ENCODE measurements at places on chromosomes 16 and 17.

DNA sequence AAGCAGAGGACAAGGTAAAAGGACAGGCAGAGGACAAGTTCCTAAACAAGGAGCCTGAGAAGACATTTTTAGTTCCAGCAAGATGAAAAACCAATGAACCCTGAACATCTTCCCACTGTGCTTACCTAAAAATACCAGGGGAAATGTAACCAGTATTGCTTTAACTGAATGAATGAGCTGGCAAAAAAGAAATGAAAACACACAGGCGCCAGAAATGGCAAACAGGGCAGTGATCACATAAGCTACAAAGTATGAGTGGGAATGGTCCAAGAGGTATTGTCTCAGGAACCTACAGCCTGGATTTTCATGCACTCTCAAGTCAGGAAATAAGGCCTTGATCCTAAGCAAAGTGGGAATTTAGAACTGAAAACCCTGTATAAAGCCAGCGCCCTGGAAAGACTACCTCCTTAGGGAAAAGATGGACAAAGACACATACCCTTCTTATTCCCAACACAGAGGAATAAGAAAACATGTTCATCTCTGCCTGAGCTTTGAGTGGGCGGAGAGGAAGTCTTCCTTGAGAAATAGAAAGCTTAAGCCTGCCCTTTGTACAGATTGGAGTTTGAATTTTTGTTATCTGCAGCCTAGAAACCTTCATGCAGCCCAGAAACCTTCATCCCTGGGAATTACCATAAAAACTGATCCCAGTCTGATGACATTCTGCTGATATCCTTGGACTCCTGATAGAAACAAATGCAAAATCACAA is 2.1 kb downstream of the CMTM2 start:
- DNase-seq = no peak

- no peak for DNase-seq
Measured at GRCh38 chr17:70995997-70996396, 826.7 kb downstream of the KCNJ2 start.

DNA sequence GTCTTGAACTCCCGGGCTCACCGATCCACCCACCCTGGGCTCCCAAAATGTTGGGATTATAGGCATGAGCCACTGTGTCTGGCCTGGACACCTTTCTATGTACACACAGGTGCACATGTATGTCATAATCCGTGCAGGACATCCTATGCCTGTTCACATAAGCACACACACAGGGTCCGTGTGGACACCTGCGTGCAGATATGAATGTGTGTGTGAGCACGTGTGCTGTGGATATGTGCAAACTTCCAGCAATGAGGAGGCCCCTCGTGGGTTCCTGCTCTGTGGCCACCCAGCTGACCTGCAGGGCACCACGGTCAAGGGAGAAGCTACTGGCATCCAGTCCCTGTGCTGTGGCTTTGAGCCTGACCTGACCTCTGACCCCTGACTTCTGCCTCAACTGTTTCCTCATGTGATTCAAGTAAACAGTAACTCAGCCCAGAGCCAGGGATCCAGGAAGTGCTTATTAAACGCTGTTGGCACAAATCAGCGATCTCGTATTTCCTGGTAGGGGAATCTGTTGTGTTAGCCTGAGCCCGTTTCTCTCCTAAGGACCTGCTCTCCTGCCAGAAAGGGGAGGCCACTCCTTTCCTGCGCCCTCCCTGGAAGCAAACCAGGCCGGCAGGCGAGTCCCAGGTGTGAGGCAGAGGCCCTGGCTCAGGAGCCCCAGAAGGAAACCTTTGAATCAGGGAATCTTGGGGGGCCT is 6.5 kb downstream of the CPNE7 start:
- DNase-seq = no peak

DNA sequence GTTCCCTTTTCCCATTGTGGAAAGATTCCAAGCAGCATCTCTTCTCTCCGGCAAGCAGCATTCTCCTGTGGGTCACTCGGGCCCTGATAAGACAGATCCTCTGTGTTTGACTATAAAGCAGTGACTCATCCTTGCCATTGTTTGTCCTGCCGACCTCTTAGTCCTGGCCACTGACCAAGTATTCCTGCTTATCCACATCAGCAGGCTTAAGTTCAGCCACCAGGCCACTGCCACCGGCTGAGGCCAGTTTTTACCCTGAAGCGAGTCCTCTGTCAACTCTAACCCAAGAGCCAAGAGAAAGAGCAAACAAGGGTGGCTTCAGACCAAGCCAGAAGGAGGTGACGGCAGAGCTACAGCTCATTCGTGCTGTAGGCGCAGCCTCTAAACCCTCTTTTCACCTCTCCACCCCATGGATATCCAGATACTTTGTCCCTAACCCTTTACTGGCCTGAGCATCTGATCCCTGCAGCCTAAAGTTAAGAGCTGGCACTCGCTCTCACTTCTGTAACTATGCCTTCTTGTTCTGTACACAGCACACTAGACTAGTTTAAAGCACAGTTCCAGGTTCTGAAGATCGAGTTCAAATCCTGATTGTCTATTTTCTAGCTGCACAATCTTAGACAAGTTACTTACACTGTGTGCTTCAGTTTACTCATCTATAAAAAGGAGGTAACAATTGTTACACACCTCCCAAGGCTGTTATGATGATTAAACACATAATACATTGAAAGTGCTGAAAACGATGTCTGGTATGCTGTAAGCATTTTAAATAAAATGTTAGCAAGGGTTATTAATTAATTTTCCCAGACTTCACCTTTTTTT is 31.0 kb downstream of the SOX9 start:
- DNase-seq = no peak

GRCh38 chr16:588639-588888 is 1.3 kb upstream of the RAB40C start:
- DNase-seq = no peak

DNA sequence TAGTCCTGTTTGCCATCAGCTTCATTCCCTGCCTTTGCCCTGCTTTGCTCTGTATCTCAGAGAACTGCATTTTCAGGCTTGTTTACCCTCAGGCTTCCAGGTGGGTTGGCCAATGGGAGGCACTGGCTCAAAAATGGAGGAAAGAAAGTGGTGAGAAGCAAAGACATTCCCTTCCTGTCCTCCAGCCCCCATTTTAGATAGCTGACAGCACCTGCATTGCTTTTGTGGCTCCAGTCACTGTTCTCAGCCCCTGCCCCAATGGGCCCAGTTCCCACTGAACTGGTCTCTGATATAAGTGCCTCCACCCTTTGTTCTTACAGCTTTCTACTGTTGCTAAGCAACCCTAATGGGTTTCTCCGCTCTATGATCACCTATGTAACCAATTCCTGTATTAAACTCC is 19.4 kb upstream of the SDK2 start:
- no peak for DNase-seq

GRCh38 chr17:75733471-75733870 is 12.2 kb downstream of the ITGB4 start:
- DNase-seq = no peak

DNA sequence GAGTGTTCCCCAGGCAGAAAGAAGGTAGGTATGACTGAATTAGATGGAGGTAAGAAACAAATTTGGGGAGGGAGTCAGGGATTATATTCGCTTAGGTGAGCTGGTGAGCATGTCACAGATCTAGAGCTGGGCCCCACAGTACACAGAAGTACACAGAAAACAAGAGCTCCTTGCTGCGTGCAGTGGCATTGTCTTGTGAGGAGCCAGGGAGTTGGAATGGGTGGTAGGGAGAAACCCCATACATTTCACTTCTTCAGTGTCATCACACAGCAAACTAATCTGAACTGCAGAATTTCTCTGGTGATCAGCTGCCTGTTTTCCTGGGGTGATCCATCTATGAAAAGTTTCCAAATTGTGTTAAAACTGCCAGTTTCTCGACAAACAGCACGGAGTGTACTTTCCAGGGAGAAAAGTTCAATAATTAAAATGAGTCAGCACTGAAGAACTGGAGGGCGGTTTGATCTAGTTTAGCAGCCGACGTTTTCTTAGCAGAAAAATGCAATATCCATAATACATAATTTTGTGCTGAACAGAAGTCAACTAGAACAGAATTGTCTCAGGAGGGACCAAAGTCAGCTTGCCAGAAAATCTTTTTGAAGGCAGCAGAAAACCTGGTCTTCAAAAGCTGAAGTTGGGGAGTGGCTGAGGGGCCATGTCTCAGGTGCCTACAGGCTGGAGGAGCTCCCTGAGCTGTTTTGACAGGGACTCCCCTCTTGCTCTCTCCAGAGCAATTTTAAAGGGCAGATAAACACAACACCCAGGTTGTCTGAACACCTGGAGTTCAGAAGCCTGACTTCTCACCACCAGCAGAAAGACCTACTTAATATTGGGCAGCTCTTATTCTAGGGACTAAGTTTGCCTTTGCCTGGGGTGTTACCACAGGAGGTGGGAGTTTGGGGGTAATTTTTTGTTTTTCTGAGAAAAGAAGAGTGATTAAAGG is 448.6 kb downstream of the CA10 start:
- no peak for DNase-seq

DNA sequence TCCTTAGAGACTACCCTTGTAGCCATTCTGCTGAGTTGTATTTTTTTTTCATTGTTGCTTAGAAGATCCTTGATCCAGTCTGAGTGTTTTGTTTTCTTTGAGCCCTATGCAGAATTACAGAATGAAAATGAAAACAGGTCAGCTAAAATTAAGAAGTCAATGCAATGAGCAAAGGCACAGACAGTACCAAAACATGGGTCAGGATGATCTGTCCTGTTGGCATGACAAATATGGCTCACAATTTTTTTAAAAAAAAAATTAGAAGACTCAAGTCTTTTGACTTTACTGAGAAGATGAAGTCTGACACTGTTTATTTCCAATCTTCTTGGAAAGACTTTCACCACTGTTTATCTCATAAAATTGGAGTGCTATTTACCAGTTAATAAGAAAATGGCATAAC is 32.4 kb downstream of the KCNJ16 start:
- no peak for DNase-seq

DNA sequence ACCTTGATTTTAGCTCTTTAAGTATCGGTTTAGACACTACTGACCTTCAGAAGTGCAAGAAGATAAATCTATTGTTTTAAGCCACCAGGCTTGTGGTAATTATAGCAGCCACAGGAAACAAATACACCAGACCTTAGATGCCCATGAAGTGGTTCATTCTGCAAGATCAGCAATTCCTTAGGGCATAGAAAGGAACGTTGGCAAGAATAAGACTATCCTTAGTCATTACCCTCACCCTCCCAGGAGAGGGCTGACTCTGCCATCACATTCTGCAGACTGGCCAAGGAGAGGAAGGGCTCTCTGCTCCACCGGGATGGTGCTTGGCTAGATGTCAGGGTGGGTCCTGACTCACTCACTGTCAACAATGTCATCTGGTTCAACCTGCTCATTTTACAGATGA is 14.1 kb upstream of the NDEL1 start:
- no peak for DNase-seq

- no peak for DNase-seq
Measured at GRCh38 chr16:75572864-75573542, 6.8 kb downstream of the GABARAPL2 start.

DNA sequence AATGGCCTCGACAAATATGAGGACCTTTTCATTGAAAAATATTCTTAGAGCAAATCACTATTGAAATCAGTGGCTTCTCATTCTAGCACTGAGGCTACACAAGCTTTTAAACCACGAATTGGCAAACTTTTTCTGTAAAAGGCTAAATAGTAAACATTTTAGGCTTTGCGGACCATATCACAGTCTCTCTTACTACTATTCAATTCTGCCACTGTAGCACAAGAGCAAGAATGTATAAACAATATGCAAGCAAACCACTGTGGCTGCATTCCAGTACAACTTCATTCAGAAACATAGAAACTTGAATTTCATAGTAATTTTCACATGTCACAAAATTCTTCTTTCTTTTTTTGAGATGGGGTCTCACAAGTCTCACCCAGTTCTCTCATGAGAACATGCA is 49.1 kb downstream of the PHLPP2 start:
- DNase-seq = no peak
